ENCODE measurements at places on chromosomes 6 and 20.
A peak's percentile ranks its signal among the peaks of the same experiment; 100 is the strongest.

GRCh38 chr6:63521475-63522210 lies 50.6 kb upstream of the LOC128125822 start:
- DNase-seq, result no peak

GRCh38 chr6:34378470-34378869 lies 14.0 kb downstream of the NUDT3 start:
- DNase-seq, result no peak

GRCh38 chr20:39880890-39881289 lies 808.1 kb downstream of the MAFB start:
- DNase-seq, result no peak

- DNase-seq, result no peak
Observed at GRCh38 chr6:135261872-135262725, 81.0 kb downstream of the MYB start.

DNA sequence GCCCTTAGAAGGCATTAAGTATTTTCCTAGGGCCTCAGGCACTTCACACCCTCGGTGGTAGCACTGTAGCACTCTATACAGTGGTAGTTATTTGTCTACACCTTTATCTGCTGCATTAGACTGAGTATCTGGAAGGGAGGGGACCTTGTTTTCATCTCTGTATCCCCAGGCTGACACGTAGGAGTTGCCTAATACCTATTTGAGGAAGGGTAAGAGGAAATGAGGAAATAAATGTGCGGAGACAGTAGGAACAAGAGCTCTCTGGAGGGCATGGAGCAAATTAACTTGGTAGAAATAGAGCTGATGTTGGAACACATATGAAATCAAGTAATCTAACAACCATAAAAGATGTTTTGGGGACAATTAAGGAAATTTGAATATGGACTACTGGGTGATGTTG lies 3.9 kb downstream of the CNPY3 start:
- no peak for DNase-seq

DNA sequence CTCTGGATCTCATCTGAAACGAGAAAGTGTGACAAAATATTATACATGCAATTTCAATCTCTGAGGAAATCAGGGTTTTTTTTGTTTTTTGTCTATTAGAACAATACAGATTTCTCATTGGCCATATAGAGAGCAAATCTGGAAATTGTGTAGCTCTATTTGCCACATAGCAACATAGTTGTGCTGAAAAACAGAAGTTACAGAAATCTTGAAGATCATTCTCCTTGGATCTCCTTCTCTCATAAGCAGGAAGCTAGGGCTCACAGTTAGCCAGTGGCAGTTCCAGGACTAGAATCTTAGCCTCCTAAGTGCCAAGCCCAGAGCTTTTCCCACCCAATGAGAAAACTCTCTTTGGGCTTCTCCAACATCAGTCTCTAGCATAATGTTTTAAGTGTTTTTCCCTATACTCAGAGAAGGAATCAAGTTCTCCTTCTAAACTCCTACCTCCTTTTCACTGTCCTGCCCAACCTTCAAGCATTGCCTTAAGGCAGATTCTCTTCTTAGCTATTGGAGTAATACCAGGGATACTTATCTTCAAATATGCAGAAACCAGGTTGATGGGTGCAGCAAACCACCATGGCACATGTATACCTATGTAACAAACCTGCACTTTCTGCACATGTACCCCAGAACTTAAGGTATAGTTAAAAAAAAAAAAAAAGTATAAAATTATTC lies 211.6 kb downstream of the ALDH8A1 start:
- DNase-seq, result no peak

GRCh38 chr20:11891776-11892545 lies 25.7 kb upstream of the BTBD3 start:
- DNase-seq, result peak; percentile 47

DNA sequence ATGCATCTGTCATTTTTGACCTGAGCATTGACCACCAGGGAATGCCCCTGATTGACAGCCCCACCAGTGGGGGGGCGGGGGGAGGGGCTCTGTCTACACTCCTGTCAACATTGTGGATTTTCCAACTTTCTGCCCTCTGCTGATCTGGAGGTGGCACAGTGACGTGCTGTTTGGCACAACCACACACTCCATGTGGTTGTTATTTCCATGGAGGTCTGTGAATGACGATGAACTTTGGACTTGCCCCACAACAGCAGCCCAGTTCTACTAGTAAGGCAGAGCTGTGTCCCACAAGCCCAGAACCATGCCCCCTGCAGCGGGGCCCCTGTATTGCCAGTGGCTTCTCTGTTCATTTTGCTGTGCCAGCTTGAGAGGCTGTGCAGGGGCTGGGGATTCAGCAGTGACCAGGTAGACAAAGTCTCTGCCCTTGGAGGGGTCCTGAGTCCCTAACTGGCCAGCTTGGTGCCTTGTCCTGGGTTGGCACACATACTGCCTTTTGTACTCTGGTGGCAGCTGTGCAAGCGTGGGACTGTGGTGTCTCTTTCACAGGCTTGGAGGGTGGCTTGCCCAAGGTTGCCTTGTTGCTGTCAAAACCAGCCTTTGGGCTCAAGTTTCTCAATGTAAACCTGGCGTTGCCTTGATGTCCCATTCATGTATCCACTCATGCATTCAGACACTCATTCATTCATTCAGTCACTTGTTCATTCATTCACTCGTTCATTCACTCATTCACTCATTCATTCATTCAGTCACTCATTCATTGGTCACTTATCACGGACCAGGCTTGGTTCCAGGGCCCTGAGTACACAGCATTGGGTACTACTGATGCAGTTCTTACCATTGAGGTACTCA lies 108.5 kb downstream of the SYCP2 start:
- DNase-seq, result no peak

- no peak for DNase-seq
Observed at GRCh38 chr6:132087391-132087790, 136.2 kb upstream of the CCN2 start.

- DNase-seq, result no peak
Observed at GRCh38 chr6:135910790-135911618, 59.5 kb downstream of the PDE7B start.

GRCh38 chr6:116175344-116175743 lies 49.4 kb upstream of the COL10A1 start:
- no peak for DNase-seq

DNA sequence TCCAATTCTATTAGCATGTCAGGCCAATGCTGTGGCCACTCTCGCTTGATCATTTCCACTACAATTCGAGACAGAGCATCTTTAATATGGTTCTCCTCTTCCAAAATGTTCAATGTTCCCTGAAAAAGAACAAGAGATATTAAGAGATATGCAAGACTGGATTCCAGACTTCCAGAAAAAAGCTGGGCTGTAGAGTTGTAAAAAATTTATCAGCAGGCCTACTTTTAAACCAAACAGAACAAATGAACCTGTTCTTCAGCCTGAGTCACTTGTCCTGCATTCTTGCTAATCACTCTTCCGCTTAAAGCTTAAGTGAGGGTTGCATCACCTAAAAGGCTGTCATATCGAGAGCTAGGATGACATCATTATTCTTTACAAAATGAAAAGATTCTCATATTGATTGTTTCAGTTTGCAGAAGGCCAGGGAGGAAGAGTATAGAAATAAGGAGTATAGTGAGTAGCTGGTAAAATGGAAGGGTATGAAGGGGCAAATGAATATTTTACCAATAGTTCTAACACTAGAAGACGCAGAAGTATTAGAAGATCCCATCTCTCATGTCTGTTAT lies 4.9 kb downstream of the XPO5 start:
- no peak for DNase-seq

GRCh38 chr20:48787861-48788375 lies 39.9 kb downstream of the PREX1 start:
- no peak for DNase-seq

- DNase-seq, result no peak
Observed at GRCh38 chr20:32190616-32191415, 16.7 kb downstream of the PLAGL2 start.

- DNase-seq, result no peak
Observed at GRCh38 chr6:25882051-25882496, 8.0 kb upstream of the SLC17A3 start.

DNA sequence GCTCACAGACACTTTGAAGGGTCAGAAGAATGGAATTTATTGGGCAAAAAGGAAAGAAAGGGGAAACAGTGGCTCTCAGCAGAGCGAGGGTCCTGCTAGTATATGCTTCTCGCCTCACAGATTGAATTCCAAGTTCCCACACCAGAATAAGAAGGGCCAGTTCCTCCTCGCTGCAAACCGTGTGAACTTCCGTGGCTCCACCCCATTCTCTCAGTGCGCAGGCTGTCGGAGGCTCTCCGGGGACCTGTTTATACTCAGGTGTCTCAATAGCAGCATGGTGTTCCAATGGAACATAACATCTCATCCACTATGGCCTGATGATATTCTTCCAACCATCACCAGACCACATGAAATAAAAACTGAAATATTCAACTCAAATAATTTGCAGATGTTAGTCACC lies 4.6 kb downstream of the SAMD3 start:
- no peak for DNase-seq

DNA sequence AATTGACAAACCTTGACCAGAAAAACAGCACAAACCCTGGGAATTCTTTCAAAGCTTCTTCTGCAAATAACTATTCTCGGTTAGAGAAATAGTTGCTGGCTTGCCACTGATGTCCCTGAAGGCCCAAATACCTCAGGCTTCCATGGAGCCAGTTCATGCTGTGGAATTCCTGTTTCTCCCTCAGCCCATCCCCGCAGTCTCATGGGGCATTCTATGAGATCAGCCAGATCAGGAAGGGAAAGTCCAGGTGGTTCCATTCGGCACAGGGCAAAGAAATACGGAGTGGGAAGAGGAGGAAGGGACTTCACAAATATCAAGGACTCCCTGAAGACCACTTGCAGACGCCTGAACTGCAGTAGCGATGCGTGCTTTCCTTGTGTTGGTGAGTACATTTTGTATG lies 63.3 kb downstream of the MYLK4 start:
- no peak for DNase-seq

- no peak for DNase-seq
Observed at GRCh38 chr6:37375376-37375775, 21.6 kb downstream of the RNF8 start.

- DNase-seq, result no peak
Observed at GRCh38 chr6:36843170-36843569, 3.9 kb upstream of the CPNE5 start.

DNA sequence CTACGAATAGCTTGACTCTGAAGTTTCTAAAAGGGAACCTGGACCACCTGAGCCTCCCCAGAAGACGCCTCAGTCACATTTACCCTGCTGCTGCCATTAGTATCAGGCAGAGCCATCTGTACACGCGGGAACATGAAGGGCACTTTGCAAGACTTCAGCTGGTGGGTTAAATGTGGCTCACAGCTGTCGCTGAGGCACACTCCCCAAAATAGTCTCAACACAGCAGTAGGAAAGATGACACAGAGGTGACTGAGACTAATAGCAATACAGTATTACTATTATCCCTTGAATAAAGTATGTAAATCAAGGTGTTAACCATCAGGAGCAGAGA lies 29.0 kb downstream of the PSMB1 start:
- DNase-seq, result no peak
